ENCODE measurements at places on chromosomes 2 and 18. TPM values are rescaled to one million over a fixed set of nuclear protein-coding genes. Genes with fewer than 3 reads are reported as not detected.

The NT5C1B gene
- 0.75 TPM for polyA plus RNA-seq

The ZEB2 gene
- 137 TPM for polyA plus RNA-seq

The OTOS gene
- 0.32 TPM for polyA plus RNA-seq

The TMEM37 gene
- polyA plus RNA-seq, result 62.4 TPM

The SLC9A2 gene
- 6.2 TPM for polyA plus RNA-seq

The IHH gene
- polyA plus RNA-seq, result 1.7 TPM

The SIX2 gene
- polyA plus RNA-seq, result 36.0 TPM

The WBP1 gene
- polyA plus RNA-seq, result 99.5 TPM

The KCNS3 gene
- 6.9 TPM for polyA plus RNA-seq

The OR6B2 gene
- not detected for polyA plus RNA-seq

The MYL1 gene
- 0.76 TPM for polyA plus RNA-seq

The AQP12A gene
- not detected for polyA plus RNA-seq

The PAIP2B gene
- 18.5 TPM for polyA plus RNA-seq

The ABCB11 gene
- 0.07 TPM for polyA plus RNA-seq

Data from left renal cortex interstitium (tissue), 4 donors.